Fibroblast of pulmonary artery (primary cell): ENCODE measurements at places on chromosomes 3 and 15.
A peak's percentile ranks its signal among the peaks of the same experiment; 100 is the strongest.

GRCh38 chr15:54540721-54541120 is 562.5 kb downstream of the UNC13C start:
- peak; percentile 3 for DNase-seq

DNA sequence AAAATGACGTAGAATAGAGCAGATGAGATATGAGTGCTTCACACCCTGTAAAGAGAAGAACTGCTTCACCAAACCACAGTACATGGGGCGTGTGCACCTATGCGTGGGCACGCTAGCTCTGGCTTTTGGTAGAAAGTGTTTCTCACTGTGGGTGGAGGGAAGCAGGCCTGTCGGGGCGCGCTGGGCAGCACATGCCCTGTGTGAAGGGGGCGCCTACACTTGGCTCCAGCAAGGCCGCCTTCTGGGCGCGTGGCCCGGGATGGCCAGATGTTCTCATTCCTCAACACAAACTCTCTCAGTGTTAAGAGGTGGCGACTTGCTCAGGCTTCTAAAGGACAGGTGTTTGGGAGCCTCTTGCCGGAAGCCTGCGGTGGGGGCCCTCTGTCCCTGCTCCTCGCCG is 90.0 kb downstream of the FBLN2 start:
- no peak for DNase-seq

GRCh38 chr3:153628591-153628990 is 466.6 kb downstream of the RAP2B start:
- peak; percentile 61 for DNase-seq

DNA sequence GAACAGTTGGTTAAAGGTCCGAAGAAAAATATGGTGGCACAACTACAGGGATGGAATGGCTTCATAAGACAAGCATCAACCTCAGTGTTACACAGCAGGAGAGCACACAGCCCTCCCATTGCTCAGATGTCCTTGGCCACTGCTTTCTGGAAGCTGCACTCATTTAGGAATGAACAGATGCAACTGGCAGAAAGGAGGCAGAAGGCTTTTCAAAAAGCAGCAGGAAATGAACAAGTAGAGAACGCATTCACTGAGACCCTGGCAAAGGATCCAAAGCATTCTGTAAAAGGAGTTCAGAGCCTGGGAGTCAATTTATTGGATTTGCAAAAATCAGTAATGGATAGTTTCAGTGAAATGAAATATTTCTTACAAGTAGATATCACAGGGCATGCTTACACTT is 101.1 kb downstream of the PDZRN3 start:
- no peak for DNase-seq

DNA sequence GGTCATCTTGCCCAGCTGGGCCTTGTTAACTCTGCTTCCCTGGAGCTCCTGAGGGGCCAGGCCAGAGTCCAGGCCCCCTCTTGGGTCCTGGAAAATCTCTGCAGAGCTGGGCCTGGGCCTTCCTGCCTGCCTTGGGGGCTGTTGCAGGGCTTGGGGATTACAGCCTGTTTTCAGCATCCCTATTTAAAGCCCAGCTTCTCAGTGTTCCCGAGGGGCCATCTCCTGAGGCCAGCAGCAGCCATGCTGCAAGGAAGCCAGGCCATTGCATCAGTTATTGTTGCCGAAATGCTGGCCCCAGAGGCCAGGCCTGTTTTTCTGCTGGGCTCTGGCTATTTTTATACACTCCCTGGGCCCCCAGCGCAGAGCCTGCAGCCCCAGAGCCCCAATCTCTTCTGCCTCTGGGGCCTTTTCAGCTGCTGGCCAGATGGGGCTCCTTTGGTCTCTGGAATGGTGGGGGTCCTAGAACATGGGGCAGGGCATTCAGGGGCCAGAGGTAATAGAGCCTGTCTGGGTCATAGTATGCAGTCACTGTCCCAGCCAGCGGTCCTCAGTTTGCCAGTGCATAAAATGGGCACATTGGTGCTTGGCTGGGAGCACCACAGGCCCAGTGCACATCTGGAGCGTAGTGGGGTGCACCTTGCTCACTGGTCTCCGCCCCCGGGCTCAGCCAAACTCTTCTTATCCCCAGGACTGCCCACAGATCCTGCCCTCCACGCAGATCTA is 28.5 kb downstream of the PLXNA1 start:
- peak; percentile 71 for DNase-seq

DNA sequence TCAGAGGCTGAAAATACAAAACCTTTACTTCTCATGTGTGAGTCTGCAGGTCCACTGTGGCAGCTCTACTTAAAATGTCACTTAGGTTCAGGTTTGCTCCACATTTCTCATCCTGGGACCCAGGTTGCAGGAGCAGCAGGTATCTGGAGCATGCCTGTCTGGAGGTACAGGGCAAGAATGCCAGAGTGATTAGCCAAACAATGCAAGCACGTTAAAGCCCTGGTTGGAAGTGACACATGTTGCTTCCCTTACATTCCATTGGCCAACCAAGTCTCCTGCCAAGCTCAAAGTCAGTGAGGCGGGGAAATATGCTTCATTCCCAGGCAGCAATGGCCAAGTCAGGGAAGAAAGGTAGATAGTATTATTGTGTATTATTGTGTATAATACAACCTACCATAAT is 76.8 kb upstream of the ARL6 start:
- no peak for DNase-seq

DNA sequence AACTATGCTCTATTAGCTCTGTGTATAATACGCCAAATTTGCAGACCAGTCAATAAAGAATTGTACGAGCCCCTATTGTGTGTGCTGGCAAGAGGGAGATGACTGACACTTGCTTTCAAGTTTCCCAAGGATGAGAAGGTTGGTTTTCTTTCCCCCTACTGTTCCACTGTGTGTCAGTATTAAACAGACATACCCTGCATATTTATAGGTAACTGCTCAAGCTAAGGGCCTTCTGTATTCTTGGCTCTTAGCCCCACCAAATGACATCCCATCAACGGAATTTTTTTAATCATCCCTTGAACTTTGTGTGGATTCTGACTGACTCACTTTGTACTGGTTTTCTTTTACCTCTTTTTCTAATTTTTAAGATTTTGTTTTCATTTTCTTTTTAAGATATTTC is 60.6 kb upstream of the GYG1 start:
- no peak for DNase-seq

DNA sequence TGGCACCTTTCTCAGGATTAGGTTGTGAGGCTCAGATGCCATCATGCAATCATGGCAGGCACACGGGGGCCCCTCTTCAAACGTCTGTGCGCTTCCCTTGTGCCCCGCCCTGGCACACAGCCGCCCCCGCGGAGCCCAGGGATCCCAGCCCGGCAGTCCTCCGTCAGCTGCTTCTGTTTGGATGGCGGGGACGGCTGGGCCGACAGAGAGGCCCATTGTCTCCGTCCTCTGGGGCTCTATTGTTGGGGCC is 849 bp upstream of the HDAC11 start:
- no peak for DNase-seq

DNA sequence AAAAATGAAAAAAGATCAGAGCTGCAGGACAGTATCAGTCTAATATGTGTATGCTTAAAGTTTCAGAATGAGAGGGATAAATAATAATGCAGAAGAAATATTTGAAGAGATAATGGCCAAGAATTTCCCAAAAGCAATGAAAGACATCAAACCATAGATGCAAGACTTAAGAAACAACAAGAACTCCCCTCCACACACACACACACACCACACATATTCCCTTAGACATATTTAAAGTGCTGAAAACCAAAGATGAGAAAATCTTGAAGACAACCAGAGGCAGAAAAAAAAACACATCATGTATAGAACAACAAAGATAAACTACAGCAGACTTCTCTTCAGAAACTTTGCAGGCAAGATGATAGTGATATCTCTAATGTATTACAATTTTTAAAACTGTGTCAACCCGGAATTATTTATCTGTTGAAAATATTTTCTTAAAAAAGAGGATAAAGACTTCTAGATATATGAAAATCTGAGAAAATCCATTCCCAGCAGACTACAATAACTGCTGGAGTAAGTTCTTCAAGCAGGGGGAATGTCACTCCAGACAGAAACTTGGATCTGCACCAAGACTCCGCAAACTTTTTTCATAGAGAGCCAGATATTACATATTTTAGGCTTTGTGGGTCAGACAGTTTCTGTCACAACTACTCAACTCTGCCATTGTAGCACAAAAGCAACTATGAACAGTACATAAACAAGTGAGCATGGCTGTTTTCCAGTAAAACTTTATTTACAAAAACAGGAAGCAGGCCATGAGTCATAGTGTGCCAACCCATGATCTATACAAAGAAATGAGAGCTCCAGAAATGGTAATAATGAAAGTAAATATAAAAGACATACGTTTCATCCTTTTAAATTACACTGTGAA is 223.4 kb upstream of the CGNL1 start:
- peak; percentile 94 for DNase-seq

- peak; percentile 3 for DNase-seq
Measured at GRCh38 chr3:66561367-66561766, 60.5 kb upstream of the LRIG1 start.

DNA sequence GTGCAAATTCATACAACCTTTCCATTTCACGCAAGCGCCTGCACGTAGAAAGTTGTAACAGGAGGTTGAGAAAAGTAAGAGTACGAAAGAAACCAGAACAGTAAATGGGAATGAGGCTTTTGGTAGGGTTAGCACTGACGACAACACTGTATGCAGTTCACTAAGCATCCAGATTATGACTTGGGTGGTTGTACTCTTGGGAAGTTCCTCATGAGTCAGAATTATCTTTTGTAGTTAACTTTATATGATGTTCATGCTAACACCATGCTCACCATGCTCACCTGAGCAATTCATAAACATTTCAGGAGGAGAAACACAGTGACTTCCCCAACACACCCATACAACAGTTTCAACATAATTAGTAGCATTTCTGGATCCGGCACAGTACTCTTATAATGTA is 3.0 kb upstream of the LPP start:
- no peak for DNase-seq

DNA sequence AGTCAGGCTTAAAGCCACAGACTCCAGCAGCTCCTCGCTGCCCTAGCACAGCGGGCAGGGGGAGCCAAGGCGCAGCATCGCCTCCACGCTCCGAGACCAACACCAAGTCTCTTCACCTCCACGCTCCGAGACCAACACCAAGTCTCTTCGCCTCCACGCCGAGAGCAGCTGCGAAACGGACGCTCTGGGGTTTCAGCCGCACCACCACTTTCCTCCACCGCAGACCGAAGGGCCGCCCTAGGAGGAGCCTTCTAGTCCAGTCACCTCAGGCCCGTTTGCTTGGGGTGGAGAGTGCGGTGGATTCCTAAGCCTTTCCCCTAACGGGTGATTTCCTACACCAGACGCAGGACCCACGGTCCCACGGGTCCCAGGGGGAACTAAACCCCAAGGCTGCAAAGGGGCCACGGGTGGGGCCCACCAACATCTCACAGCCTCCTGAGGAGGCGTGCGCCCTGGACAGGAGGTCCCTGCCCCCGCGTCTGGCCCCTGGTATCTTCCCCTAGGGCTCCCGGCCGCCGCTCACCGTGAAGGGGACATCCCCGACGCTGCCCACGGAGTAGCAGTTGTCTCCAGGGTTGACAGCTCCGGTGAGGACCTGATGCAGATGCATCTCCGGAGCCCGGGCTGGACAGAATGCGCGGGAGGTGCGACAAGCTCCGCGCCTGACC is 501 bp downstream of the DMXL2 start:
- DNase-seq = peak; percentile 67

DNA sequence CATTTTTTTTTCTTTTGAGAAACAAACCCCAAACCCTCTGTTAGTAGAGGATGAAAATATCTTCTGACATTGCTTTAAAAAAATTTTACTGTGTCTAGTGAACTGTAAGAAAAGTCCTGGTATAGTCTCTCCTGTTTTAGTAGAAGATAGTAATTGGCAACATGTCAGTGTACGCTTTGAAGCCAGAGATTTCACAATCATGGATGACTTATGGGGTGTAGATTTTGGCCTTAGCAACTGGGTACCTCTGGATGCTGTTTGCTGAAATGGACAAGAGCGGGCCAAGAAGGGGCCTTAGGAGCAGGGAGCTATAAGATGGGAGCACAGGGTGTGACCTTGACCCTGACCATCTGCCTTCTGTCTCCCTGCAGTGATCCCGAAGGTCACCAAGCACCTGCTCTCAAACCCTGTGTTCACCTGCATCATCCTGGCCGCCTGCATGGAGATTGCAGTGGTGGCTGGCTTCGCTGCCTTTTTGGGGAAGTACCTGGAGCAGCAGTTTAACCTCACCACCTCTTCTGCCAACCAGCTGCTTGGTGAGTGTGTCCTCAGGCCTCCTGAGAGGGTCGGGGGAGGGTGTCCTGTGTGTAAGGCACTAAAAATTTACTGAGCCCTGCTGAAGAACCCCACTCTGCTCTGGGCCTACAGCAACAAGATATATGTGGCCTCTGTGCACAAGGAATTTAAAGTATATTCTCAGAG is 266.7 kb downstream of the SLCO3A1 start:
- no peak for DNase-seq

DNA sequence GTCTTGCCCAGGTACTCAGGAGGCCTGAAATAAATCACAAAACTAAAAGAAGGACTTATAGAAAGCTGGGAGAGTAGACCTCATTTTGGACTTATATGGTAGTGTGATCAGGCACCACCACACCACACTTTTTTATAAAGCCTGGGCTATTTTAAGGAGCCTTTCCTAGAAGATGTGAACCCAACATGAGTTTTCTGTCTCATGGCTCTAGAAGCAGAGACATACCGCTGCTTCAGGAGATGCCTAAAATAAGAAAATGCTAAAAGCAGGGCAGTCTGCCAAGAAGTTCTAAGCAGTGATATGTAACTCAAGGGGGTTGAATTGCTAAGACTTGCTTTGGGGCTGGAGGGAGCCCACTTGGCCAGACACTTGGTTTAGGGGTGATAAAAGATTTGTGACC is 49.6 kb downstream of the SUMF1 start:
- DNase-seq = peak; percentile 70

- DNase-seq = no peak
Measured at GRCh38 chr15:77620297-77620696, 12.4 kb downstream of the LINGO1 start.

DNA sequence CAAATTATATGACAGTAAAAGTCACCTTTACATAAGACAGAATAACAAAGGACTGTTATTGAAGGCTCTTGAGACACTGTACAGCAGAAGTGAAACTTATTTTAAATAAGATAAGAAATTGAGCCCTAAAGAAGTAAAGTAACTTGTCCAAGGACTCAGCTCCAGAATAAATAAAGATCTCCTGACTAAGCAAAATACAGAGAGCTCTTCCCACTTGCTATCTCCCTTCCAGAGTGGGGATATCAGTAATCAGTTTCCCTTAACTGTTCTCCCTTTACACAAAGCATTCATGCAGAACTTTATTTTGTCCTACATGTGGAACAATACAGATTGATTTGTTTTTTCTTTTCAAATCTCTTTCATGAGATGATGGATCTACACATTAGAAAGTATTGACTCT is 129.5 kb upstream of the BHLHE40 start:
- DNase-seq = no peak

GRCh38 chr3:3296979-3297381 is 117.5 kb upstream of the CRBN start:
- no peak for DNase-seq
